ENCODE measurements at places on chromosomes 2 and 18.

DNA sequence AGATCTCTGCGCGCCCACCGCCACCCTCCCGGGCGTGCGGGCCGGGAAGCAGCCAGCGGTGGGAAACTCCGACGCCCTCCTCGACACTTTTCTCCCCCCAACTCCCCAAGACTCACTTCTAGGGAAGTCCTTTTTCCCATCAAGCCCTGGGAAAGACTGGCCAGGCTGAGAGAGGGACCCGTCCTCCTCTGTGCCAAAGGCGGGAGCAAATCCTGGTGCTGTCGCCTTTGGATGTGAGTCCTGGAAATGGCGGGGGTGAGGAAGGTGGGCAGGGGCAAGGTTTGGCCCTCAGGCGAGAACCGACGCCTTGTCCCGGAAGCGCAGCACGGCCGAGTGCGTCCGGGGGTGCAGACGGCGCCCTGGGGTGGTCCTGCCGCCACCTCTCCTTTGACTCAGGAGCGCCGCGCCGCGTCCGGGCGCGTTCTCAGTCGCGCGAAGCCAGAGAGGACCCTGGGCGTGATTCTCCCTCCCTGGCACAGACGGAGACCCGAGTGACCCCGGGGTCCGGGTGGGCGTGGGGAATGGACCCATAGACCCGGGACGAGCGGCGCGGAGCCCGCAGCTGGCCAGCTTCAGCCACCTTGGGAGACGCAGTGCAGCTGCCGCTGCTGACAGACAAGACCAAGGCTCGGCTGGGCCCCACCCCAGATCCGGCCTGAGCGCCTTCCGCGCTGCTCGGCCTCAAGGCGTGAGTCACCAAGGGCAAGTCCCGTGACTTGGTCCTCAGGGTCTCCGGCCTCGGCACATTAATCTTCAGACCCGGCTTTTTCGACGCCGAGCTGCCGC, 3.5 kb upstream of the LBX2 start:
- no peak for DNase-seq

GRCh38 chr2:218260742-218261422, at the start of gene GPBAR1:
Gene GPBAR1 (plus strand): TSS chr2:218261015. CDS start chr2:218262725, 1,710 bp downstream.
- no peak for DNase-seq

GRCh38 chr2:62587592-62587991, 81.6 kb upstream of the TMEM17 start:
- DNase-seq = no peak

DNA sequence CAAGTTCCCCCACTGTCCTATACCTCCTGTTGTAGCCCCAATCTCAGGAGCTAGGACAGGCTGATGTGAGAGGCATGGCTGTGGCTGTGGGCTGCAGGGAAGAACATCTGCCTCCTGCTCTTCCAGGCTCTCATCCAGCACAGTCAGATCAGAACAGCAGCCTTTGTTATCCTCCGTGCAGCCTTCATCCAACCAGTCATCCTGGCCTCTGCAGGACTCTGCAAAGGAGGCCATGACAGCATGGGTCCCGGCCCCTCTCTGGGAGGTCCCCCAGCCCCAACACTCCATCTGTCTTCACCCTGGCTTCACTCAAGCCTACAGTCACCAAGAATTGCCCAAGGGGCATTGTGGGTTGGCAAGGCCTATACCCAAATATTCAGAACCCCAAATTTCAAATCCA, 223.2 kb upstream of the COPS8 start:
- no peak for DNase-seq

DNA sequence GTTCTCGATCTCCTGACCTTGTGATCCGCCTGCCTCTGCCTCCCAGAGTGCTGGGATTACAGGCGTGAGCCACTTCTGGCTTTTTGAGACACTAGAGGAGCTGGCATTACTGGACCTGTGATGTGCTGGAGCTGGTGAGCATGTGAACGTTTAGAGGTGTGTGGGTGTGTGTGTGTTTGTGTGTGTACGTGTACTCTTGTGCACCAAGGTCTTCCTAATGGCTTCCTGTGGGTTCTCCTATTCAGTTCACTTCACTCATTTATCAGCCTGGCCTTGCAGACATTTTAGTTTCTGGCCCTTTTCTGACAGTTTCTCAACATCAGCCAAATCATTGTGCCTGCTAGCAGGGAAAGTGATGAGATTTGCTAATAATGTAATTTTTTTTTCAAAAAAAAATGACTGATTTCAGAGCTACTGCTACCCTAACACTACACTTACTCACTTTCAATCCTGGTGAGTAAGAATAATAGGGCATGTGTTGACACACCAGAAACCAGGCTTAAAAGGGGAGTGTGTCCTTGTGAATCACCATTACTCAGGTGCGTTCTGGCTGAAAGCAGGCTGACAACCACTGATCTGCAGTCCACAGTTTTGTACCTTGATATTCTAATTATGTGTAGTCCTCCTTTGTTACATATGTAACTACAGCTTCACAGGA, 41.0 kb upstream of the ACTR3 start:
- DNase-seq = no peak

DNA sequence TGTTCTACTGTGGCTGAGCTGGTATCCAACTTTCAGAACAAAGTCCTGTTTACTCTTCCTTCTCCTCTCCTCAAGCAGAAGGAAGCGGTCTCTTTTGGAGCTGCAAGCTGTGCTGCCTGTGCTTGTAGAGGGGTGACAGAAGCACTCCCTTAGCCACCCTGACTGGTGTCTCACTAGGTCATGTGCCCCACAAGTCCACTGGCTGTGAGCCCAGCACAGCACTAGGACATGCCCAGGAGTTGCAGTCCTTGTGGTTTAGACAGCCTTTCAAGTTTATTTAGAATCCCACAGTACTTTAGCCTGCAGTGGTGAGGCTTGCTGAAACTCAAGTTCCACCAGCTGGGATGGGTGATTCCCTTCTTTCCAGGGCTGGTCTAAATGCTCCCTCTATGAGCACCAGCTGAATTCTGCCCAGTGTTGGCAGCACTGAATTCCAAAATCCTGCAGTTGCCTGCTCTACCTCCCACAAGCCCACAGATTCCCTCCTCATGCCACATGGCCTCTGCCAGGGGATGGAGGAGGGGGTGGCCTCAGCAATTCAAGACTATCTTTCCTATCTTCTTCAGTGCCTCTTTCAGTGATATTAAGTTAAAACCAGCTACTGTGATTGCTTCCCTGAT, 61.2 kb downstream of the CCDC85A start:
- DNase-seq = no peak

DNA sequence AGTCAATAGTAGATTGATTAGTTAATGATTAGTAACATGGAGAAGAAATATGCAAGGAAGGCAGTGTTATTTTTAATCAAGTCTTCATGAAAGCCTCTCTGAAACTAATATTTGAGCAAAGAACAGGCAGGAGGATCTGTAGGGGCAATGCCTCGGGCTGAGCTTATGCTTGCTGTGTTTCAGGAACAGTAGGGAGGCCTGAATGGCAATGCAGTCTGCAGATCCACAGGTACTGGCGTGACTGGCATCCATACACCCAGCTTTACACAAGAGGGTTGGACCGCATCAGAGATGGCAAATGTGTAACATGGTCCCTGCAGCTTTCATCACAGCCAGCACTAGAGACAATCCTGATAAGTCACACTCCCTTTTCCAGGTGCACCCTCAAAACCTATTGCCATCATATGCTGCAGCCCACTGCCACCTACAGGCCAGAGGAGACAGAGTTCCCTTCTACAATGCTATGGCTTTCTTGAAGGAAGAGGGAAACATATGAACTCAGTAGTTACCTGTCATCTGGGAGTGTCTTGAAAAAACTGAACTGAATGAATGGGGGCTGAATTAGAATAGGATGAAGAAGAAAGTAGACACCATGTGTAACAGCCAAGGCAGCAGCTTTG, 582.4 kb upstream of the RAB6C start:
- no peak for DNase-seq

DNA sequence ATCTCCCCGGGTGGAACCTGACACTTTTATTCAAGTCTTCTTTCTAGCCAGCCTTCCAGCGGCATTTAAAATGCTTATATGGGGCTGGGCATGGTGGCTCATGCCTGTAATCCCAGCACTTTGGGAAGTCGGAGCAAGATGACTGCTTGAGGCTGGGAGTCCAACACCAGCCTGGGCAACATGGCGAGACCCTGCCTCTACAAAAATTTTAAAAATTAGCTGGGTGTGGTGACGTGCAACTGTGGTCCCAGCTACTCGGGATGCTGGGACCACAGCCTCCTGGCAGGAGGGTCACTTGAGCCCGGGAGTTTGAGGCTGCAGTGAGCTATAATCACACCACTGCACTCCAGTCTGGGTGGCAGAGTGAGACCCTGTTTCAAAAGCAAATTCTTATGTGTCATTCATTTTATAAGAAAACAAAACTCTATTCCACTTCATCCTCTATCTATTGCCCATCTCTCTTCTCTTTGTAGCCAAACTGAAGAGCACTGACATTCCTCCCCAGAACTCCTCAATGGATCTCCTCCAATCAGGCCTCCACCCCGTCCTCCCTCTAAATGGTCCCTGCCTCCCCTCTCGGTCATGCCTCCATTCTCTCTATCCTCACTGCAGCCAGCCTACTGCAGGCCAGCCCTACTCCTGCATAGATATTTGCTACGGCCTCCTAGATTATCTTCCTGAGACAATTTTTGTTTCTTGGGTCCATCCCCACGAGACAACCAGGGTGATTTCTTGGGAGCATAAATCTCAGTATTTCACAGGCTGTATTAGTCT, 18.0 kb upstream of the RHOB start:
- no peak for DNase-seq

- no peak for DNase-seq
Observed at GRCh38 chr2:105617631-105618350, 126.9 kb upstream of the NCK2 start.

DNA sequence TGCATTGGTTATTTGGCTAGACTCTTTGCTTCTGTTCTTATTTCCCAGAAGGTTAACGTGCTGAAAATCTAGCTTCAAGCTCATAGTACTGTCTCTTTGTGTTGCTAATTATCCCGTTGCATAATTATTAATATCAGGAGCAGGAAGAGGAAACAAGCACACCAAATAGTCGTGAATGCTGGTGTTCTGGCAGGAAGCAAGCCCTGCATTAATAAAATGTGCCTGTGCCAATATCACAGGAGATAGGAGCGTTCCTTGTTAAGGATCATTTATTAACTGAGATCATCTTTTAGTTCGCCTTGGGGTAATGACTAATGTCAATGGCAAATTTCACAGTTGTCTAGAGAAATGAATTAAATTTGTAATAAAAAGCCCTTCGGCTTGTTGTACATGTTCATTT, 893.0 kb upstream of the POU3F3 start:
- no peak for DNase-seq

- DNase-seq = no peak
Observed at GRCh38 chr2:166106431-166107015, 21.3 kb downstream of the SCN1A start.

DNA sequence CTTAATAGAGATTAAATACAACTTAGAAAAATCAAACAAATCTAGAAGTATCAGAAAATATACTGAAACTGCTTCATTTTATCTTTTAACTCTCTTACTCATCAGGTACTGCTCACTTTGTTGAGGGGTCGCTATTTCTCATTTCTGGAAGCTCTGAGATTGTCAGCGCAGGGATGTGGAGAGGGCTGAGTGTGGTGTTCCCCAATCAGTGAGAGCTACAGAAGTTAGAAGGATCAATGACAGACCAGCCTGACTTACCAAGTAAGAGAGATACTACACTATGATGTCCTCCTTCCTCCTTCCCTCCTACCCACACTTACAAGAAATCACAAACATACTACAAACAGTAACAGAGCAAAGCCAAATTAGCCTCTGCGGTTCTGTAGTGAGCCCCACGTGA, 8.1 kb downstream of the GCFC2 start:
- DNase-seq = no peak

DNA sequence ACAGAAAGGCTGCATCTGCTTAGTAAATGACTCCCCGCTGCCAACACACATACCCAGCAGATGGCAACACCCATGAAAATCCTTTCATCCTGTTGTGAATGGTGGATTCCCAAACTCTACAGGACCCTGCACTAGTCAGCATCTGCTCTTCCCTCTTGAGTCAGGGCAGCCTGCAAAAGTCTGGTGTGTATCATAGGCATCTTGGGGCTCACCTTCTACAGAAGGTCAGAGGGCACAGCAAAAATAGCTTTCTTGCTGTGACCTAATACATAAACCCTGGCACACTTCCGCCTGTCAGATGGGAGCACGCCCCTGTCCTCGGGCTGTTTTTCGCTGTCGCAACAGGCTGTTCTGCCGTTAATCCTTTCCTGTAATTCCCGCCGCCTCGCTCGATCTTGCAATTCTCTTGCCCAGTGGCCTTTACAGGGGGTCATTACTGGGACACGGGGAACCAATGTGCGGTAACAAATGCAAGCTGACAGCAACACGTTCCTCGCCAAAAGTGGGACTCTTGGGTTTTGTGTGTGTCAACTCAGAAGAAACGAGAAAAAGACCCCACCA, 19.9 kb upstream of the SCYGR1 start:
- DNase-seq = no peak

DNA sequence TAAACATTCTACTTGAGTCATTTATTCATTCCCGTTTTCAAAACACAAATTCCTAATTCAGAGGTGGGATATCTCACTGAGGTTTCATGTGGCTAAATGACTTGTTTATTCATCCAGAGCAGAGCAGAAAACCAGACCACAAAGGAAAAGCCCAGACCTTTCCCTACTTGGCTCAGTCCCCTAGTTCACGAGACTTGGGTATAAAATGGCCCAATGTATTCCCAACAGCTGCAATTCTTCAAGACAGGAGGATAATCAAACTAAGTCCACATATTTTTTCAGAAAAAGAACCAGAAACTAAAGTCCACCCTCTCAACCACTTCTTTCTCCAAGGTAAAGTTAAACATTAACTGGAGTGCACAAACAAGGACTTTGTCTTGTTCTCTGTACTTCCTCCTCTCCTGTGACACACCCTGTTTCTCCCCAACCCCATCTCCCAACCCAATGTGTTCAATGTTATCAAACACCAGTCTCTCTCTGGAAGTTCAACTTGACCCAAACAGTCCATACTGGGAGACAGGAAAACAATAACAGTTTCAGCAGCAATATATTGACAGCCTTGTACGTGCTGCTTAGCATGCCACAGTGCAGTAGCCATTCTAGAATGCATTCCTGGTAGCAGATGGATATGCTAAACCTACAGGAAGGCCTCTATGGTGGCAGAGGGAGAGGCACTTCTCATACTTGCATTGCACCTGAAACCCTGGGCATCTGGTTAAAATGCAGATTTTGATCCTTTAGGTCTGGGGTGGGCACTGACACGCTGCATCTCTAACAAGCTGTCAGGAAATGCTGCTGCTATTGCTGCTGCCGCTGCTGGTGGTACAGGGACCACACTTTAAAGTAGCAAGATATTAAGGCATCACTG, 110.7 kb downstream of the INO80D start:
- no peak for DNase-seq

- no peak for DNase-seq
Observed at GRCh38 chr2:12501469-12502158, 215.1 kb upstream of the TRIB2 start.

GRCh38 chr2:234102112-234102511, 51.6 kb downstream of the SPP2 start:
- DNase-seq = no peak

DNA sequence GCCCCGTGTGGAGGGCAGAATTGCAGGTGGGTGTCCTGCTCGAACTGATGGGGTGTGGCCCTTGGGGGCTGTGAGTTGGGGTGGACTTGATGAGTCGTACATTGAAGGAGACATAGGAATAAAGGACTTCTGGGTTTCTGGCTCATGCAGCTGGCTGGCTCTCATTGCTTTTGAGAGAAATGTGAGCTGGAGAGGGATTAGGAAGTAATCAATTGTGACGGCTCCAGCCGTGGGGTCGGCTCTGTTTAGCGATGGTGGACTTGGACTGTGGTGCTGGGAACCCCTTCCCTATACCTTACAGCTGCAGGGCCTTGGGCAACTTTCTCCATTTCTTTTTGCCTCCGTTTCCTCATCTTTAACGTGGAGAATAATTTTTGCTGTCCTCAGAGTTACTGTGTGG, 9.2 kb downstream of the IMPA2 start:
- no peak for DNase-seq

All from activated naive CD4-positive, alpha-beta T cell (primary cell).